ENCODE measurements at places on chromosomes 11 and 22. TPM values are rescaled to one million over a fixed set of nuclear protein-coding genes. Genes with fewer than 3 reads are reported as not detected.

The CHRM1 gene
- 0.40 TPM for polyA plus RNA-seq

The NXF1 gene
- polyA plus RNA-seq, result 109 TPM

The NAALAD2 gene
- 36.3 TPM for polyA plus RNA-seq

The PTGDR2 gene
- polyA plus RNA-seq, result 0.29 TPM

GRCh38 chr22:20024225-20024624 is 3.3 kb downstream of the TANGO2 start:
- DNase-seq, result no peak

DNA sequence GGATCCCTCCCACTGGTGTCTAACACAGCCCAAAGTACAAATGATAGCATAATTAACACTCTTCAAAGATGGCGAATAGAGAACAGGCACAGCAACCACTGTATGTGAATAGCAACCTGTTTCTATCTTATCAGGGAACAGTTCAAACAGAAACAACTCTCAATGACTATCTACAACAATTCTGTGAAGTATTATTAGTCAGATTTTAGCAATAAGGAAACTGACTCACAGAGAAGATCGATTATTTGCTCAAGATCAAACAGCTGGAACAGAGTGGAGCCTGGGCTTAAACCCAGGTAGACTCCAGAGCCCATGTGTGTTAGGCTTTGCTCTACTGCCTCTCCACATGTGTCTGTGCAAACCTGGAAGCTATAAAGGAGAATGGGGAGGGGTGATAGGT is 88.7 kb downstream of the C11orf58 start:
- DNase-seq, result no peak

DNA sequence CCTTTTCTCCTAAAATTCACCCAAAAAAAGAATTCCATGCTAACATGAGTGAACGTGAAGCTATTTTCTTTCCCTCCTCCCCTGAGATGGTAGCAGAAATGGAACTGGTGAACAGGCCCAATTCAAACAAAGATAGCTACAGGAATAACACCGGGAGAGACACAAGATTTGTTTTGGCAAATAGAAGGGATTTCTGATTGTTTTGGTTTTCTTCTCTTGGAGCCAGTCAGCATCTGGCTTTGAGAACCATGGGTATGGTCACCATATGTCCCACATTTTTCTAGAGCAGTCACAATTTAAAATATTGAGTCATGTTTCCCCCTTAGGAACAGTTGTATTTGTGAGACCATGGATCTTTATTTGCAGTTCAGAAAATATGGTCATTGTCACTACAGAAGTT is 214.1 kb downstream of the FAM76B start:
- DNase-seq, result no peak

- DNase-seq, result no peak
Measured at GRCh38 chr22:27727673-27728451, 73.7 kb downstream of the MN1 start.

DNA sequence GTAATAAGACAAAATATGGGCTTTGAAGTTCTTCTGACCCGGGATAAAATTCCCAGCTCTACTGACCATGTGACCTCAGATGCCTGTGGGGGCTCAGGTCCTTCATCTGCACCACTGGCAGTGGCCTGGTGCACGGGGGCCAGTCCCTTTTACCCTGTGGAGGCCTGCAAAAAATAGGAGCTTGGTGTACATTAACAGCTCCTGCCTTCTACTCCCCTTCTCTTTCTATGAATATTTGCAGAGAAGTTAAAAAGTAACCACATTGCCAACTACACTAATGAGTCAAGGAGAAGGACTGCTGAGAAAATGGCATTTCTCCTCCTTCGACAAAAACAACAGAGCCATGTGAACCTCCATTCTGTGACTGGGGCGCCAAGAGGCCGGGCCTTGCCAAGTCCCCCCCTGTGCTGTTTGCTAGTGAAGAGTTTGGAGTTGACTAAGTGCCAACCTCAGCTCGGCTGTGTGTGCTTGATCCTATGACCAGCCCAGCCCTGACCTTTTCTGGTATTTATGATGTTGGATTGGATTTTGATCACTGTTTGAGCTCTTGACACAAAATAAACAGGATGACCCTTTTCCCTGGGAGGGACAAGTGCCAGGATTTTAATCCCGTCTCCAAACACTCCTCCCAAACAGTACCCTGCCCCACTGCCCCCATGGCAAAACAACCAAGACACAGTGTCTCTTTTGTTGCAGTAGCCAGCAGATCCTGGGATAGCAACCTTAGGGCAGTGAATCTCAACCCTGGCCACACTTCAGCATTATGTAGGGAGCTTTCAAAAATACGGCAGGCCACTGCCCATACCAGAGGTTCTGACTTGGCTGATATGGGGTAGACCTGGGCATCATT is 380.1 kb downstream of the LARGE1 start:
- no peak for DNase-seq

- DNase-seq, result no peak
Measured at GRCh38 chr11:643366-643765, 6.3 kb downstream of the DRD4 start.

GRCh38 chr22:48574776-48575617 is 1252.7 kb downstream of the BRD1 start:
- DNase-seq, result no peak

DNA sequence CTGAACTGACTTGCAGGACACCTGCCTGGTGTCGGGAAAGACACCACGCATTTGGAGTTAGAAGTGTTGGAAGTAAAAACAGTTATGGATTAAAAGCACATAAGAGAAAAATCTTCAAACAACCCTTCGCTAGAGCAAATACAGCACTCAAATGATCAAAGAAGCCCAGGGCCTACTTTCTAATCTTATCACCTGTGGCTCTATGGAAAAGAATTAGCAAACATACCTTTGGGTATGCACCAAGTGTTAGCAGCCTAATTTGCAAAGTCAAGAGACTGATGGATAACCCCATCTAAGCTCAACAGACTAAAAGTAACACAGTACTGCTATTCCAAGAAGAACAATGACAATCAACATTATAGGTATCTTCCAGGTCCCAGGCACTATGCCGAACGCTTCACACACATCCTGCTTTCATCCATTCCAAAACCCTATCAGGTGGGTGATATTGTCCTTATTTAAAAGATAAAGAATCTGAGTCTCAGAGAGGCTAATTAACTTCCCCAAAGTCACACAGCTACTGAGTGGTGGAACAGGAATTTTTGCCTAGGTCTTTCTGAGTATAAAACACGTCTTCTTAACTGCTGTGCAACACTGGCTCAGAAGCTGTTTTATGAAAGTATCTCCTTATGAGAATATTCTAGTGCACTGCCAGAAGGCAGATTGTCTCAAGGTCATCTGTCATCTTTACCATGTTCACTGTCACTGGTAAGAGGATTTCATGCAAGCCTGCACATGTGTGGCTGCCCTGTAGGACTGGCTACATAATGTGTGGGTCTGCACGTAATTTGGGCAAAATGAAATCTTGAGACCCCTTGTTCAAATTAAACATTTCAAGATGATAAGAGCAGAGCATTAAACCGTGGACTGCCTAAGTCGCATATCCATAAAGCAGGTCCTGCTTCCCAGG is 16.4 kb downstream of the SLC1A2 start:
- DNase-seq, result no peak
